Muscle of arm (tissue), 14 donors: ENCODE measurements at places on chromosomes 4 and X. TPM values are rescaled to one million over a fixed set of nuclear protein-coding genes. Genes with fewer than 3 reads are reported as not detected.

TEX11 gene
- 0.14 TPM for polyA plus RNA-seq

- no peak for DNase-seq
These were observed 450.7 kb downstream of the UBE2NL start for GRCh38 chrX:144334577-144334976.

- DNase-seq, result no peak
These were observed 30.0 kb upstream of the RASSF6 start for GRCh38 chr4:73650250-73650649.

DNA sequence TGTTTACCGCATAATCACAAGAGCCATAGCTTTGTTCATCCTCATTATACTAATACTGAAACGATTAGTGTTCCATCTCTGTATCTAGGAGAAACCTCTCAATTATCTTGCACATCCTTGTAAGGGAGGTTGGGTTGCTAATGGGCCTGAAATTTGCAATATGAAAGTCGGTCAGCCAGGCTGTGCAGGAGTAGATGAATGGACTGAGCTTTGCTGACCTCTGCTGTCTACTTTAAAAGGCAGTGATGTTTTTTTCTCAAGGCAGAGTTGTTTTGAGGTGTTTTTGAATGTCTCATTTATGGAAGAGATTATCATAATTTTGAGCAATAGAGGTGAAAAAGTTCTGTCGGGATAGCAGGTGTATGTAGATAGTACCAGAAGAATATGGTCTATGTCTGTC is 47.9 kb upstream of the LINC00632 start:
- DNase-seq, result no peak

DNA sequence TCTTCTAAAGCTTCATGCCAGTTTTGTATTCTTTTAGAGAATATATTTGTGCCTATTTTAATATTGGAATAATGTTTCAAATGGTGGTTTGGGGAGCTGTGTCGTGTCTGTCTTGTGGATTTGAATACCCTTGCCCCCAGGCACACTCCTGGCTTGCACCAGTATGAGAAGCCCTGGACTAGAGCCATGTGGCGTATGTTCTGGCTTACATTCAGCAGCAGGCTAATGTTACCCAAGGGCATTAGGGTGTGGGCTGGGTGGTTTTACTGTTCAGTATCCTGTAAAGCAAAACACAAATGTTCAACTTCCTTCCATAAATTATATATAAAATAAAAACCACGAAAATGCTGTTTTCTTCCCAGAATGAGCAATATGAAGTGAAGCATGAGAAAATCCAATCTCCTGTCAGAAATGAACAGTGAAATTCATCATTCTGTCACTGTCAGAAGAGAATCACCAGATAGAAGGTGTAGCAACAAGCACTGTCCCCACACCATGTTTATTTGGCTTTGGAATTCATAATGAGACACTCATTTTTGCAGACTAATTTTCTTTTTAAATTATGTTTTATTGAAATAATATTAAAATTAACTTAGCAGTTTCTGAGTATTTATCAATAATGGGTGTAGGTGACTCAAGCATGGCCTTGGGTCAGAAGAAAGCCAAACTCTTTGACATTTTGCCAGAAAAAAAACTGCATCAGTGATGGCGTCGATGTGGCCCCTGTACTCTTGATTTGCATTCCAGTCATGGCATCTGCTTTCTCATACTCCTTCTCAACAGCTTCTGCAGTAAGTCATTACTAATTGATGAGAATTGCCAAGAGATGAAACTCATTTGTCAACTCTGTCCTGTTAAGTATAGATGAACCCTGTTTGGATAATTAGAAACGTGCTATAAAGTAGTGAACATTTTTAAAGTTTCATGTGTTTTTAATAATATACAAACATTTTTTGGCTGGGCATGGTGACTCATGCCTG is 43.8 kb downstream of the WWC2 start:
- DNase-seq, result peak; percentile 38

IBSP gene
- polyA plus RNA-seq, result 0.19 TPM

DNA sequence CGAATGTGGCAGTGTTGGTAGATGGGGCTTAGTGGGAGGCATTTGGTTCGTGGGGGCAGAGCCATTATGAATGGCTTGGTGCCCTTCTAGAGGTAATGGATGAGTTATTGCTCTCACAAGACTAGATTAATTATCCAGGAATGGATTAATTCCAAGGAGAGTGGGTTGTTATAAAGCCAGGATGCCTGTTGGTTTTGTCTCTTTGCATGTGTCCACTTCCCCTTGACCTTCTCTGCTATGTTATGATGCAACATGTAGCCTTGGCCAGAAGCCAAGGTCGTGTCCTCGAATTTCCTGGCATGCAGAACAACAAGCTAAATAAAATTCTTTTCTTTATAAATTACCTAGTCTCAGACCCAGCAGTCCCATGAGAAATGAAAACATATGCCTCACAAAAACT is 111.2 kb upstream of the PLS3 start:
- DNase-seq, result no peak

DNA sequence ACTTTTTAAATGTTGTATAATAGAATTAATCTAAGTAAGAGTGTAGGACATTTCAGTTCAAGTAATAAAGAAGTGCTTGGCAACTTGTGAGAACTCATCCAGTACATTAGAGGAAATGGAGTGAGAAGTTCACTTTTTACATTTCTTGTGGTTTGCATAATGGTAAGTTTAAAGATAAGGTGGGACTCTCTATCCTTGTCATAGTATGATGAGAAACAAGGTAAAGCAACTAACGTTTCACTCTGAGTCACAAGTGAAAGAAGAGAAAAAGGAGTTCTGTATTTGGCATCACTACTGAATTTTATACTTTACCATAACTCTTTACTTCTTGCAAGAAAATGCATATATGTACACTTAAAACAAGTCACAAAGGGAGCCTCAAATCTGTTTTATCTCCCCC is 219.4 kb downstream of the SLC4A4 start:
- DNase-seq, result no peak

- no peak for DNase-seq
These were observed 77.5 kb downstream of the MID1IP1 start for GRCh38 chrX:38878641-38879340.

DNA sequence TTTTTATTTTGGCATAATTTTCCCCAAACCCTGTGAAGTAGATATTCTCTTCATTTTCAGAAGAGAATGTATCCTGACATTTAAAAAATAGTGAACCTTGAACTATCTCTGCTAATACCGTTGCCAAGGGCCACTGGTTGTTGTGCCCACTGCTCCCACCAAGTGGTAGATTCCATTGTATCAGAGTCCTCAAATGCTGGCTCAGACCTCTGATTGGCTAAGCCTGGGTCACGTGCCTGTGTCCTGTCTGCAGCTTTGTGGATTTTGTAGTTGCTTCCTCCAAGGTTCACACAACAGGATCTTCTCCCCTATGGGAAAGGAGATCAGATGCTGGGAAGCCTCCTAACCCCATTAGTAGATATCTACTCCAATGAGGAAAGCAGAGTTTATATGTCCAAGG is 104.8 kb upstream of the CASK start:
- no peak for DNase-seq

MID1 gene
- polyA plus RNA-seq, result 27.3 TPM

- DNase-seq, result no peak
These were observed 46.8 kb downstream of the HTRA3 start for GRCh38 chr4:8316251-8316771.

- no peak for DNase-seq
These were observed 2.4 kb downstream of the RAP2C start for GRCh38 chrX:132216806-132217202.

- DNase-seq, result peak; percentile 6
These were observed 48.5 kb downstream of the ZCCHC12 start for GRCh38 chrX:118872102-118872566.

VCX3A gene
- polyA plus RNA-seq, result not detected

- peak; percentile 31 for DNase-seq
These were observed 22.9 kb downstream of the FAT1 start for GRCh38 chr4:186700746-186701145.

DNA sequence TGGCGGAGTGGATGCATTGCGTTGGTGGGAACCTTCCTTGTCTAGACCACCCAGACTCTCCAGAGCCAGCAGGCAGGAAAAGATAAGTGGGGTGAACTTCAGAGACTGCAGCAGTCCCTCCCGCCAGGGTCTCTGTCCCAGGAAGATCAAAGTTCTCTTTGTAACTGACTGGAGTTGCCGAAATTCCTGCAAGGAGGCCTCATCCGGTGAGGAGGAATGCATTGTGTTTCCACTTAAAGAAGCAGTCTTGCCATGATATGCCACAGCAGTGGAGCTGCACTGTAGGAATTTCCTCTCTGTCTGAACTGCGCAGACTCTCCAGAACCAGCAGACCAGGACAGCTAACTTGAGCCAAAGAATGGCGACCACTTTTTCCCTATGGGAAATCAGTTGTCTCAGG is 1190.4 kb downstream of the TECRL start:
- no peak for DNase-seq

TASL gene
- 0.38 TPM for polyA plus RNA-seq

GRCh38 chr4:8459867-8460445 is 19.4 kb downstream of the TRMT44 start:
- DNase-seq, result no peak

NPY2R gene
- polyA plus RNA-seq, result not detected

RPL9 gene
- polyA plus RNA-seq, result 1,584 TPM

- DNase-seq, result no peak
These were observed 23.7 kb upstream of the TENM3 start for GRCh38 chr4:182219411-182220056.

GRCh38 chr4:75180790-75181776 is 248.2 kb downstream of the PARM1 start:
- no peak for DNase-seq

DNA sequence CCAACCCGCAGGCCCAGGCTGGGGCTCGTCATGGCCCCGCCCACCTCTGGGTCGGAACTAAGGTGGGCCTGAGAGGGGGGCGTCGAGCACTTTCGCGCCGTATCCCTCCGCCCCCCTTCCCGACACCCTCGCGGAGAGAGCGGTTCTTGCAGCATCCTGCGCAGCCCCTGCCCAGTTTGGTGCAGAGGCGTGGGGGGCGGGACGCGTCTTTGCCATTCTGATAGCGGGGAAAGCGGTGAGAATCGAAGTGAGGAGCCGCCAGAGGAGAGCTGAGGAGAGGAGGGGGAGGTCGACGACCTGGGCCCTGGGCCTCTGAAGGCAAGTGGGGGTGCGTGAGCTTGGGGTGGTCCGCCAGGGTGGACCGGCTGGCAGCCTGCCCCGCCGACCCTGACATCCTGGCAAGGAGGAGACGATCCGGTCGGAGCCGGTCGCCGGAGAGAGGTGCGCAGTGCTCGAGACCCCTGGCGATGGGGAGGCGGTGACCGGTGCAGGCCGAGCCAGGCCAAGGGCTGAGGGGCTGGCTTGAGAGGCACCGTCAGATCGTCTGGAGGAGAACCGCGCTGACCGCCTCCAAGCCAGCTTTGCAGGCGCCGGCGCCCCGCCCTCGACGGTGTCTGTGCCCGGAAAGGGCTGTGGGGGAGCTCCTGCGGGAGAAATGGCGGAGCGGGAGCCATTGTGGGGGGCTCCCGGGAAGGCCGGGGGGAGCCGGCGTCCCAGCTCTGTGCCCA is 25.5 kb downstream of the GPRASP3 start:
- peak; percentile 34 for DNase-seq

- DNase-seq, result no peak
These were observed 3.2 kb upstream of the HELT start for GRCh38 chr4:185015108-185015507.

CCNG2 gene
- 82.7 TPM for polyA plus RNA-seq

- no peak for DNase-seq
These were observed 9.5 kb downstream of the EPGN start for GRCh38 chr4:74317616-74318246.

DNA sequence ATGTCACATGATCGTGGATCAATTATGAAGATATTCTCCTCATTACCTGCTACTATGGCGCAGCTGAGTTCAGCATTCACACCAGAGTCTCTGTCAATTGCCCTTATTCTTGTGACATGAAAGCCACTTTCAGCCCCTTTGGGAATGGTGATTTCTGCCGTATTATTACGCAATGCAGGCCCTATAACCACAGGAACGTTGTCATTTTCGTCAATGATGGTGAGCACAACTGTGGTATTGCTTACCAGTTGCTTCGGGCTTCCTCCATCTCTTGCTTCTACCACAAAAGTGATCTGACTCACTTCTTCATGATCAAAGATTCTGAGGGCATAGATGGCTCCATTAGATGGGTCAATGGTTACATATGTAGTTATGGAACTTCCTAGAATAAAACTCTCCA is 2.1 kb downstream of the PCDH18 start:
- no peak for DNase-seq

DNA sequence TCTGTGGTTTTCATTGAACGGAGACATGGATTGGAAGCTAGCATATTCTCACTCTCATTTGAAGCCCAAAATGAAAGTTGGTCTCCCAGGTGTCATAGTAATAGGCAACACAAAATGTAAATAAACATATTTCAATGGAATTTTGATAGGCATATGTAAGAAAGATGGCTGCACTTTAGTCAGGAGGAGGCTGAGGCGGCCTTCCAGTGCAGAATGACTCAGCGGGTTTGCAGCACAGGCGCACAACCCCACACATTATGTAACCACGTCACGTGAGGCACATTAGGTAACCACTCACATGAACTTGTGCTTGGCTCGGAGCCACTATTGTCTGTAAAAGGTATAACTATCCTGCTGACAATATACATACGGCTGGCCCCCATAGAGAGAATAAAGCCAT is 381.7 kb downstream of the GPAT3 start:
- DNase-seq, result no peak
